Amniotic stem cell (primary cell): ENCODE measurements at places on chromosomes 13 and 19.

- DNase-seq = no peak
Observed at GRCh38 chr13:46951516-46951915, 54.7 kb upstream of the HTR2A start.

GRCh38 chr19:14347999-14348889 is 33.0 kb upstream of the ADGRE5 start:
- no peak for DNase-seq

GRCh38 chr19:47247308-47247990 is 8.9 kb upstream of the CCDC9 start:
- peak; percentile 39 for DNase-seq

DNA sequence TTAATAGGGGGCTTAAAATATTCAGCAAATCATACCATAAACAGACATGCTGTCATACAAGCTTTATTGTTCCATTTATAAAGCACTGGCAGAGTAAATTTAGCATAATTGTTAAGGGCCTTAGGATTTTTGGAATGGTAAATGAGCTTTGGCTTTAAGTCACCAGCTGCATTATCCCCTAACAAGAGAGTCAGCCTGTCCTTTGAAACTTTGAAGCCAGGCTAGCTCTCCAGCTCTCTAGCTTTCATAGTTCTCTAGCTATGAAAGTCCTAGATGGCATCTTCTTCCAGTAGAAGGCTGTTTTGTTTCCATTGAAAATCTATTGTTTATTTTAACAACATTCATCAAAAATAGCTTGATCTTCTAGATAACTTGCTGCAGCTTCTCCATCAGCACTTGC is 420.8 kb upstream of the GPC6 start:
- no peak for DNase-seq

GRCh38 chr13:23656637-23657371 is 86.6 kb downstream of the TNFRSF19 start:
- DNase-seq = no peak

DNA sequence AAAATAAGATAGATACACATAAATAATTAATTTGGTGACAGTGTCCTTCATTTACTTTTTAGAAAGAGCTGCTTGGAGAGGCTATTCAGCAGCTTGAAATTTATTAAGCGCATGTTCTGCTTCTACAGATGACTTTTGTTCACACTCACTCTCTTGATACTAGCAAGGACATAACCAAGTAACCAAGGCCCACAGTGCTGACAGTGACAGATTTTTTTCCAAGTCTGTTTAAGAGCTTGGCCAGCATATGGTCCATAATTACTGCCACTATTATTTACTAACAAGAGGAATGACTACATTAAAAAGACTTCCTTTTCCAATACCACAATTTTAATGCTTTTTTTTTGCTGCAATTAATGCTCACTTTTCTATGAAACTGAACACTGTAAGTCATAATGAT is 673.7 kb upstream of the MIR17HG start:
- DNase-seq = no peak

- no peak for DNase-seq
Observed at GRCh38 chr13:28539625-28540286, 44.8 kb upstream of the FLT1 start.

DNA sequence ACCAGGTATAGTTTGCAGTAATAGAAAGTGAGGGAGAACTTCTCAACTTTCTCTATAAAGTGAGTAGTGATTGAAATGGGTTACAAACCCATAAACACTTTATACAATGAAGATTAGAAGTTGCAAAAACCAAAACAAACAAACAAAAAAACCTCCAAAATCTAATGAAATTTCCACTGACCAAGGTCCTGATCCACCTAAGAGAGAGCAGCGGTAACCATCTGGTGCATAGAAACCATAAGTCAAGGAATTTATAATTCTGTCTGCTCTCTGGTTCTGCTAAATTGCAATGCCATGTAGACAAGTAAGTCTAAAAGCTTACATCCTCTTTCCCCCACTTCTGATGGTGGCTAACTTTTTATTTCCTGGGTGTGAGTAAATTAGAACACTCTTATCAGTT is 463.4 kb downstream of the EFNB2 start:
- DNase-seq = no peak

- no peak for DNase-seq
Observed at GRCh38 chr19:38210458-38210987, 13.5 kb downstream of the DPF1 start.

DNA sequence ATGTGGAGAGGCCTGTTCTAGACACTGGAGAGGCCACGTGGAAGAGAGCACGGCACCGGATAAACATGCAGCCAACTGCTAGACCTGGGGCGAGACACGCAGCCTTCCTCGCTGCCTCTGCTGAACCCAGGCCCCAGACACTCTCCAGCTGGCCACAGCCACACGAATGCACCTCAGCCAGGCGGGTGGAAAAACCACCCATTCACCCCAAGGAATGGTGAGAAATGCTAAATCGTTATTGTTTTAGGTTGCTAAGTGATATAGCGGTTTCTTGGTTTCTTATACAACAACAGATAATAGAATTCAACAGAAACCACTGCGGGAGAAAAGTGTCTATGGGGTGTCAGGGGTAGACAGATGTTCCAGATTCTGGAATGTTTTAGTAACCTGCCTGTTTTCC is 52.5 kb downstream of the STK24 start:
- no peak for DNase-seq

DNA sequence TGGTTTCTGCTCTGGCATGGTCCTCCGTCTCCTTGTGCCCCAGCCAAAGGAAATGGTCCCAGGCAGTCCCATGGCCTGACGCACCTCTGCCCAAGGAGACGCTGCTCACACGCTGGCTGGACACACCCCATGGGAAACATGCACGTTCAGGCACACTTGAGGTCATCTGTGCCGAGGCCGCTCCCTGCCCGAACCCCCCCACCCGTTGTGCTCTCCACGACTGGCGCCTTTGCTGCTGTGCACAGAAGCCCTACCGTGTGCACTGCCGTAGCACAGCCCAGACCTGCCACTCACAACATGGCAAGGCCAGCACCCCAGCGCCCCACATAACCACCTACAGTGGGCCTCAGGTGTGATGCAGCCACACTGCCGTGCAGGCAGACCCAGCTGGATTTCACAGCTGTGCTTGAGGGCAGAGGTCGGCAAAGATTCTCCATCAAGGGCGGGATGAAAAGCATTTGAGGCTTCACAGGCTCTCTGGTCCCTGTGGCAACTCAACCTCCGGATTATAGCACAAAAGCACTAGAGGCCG is 65.7 kb downstream of the SPACA7 start:
- DNase-seq = no peak

- no peak for DNase-seq
Observed at GRCh38 chr19:29121684-29122083, 91.3 kb downstream of the UQCRFS1 start.

DNA sequence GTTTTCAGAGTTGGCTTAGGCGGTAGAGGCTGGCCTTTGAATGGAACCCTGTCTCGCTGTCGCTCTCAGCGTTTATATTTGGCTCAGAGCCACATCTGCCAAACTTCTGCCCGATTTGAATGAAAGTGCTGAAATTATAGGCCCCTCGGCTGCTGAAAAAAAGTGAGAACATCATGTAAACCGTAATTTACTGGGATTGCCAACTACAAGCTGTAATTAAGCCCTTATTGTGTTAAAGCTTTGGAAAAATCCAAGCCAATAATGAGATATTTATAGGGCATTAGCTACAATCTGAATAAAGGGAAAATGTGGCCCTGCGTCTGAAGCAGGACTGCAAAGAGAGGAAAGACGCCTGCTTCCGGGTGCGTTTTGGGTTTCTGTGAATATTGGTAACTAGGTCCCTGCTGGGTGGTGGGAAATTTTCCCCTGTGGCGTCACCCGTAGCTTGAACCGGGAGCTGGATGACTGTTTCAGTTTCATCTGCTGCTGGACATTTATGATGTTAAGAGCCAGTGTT is 9.9 kb downstream of the DNM2 start:
- no peak for DNase-seq

- no peak for DNase-seq
Observed at GRCh38 chr13:96982672-96983071, 11.6 kb downstream of the OXGR1 start.

- no peak for DNase-seq
Observed at GRCh38 chr13:43933378-43933777, 53.7 kb downstream of the LACC1 start.

DNA sequence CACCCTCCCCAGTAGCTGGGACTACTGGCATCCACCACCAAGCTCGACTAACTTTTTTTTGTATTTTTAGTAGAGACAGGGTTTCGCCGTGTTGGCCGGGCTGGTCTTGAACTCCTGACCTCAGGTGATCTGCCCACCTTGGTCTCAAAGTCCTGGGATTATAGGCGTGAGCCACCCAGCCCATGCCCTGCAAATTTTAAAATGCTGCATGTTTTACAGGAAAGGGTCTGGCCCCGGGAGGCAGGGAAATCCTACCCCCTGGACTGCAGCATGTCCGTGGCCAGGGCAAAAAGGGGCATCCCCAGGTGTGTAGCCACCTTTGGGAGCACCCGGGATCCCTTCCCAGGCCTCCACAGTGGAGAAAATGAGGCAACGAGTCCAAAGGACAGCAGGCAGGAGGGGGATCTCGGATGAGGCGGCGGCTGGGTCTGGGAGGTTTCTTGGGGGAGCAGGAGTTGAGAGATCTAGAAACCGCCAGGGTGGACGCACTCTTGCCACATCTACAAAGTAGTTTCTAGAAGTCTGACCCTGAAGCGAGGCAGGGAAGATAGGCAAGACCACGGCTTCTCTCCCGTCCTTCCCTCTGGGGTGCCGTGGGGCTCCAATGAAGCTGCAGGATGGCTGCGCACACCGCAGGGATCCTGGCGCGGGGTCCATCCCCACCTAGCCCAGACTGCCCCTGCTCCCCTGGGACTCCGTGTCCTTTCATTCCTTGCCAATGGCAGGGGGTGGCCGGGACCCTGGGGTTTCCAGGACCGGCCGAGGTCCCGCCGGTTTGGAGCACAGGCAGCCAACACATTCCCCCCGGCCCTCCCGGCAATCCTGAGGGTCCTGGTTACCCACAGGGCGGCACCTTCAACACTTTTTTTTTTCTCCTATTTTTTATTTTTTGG is 21.3 kb upstream of the ZBTB7A start:
- no peak for DNase-seq

GRCh38 chr13:58048670-58049069 is 417.1 kb downstream of the PCDH17 start:
- DNase-seq = no peak

- no peak for DNase-seq
Observed at GRCh38 chr13:42275506-42275905, 3.6 kb downstream of the AKAP11 start.

- no peak for DNase-seq
Observed at GRCh38 chr13:41004875-41005693, 14.0 kb downstream of the ELF1 start.

DNA sequence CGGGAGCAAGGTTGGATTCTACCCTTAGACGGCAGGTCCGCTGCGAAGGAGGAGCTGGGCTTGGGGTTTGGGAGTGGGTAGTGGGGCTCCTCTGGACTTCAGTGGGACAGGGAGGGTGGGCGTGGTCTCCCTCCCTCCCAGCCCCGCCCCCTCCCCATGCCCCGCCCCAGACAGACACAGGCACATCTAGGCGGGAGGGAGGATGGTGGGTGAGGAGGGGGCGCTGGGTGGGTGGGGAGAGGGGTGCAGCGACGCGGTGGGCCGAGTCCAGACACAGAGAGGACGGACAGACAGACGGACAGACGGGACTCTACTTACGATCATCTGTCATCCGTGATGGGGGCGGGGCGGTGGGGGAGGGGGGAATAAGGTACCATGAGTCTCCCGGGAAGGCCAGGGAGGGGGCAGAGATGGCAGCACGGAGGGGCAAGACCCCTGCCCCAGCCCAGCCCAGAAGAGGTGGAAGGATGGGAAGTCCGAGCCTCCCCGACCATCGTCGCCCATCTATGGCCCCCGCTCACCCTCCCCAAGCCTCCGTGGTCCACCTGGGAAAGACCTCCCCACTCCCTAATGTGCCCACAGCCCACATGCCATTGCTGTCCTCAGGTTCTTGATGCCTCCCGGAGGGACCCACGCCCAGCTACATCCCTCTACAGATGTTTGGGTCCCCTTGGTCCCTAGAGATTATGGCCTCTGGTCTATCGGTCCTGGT is 64.8 kb downstream of the UNC13A start:
- no peak for DNase-seq

DNA sequence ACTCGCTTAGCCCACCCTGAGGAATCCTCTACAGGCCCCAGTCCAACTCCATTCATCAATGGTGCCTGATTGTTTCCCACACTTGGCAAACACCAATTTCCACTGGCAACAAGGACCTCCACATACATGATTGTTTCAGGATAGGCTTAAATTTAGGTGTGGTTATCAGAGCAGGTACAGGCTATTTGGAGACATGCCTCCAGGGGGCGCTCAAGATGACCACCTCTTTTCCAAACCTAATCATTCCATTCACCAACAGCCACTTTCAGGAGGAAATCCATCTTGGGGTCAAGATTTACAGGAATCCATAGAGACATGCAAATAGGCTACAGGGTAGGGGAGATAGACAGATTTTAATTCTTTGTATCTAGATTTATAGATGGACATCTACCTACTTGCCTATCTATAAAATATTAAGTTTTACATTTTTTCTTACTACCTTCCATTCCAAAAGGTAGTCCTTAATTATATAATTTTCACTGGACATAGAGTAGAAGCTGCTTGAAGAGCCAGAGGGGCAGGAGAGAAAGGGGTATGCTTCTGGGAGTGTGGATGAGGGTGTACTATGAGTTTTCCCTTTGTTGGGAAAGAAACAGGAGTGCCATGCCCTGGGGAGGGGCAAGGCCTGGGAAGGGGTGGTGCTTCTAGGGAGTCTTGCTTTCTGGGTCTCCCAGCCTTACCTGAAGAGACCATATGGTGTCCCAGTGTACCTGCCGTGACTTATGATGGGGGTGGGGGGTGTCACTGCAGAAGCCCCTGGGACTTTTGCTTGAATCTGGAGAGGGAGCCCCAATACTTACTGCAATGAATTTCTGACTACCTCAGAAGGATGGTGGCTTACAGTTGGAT is 14.1 kb upstream of the PCDH8 start:
- DNase-seq = no peak

DNA sequence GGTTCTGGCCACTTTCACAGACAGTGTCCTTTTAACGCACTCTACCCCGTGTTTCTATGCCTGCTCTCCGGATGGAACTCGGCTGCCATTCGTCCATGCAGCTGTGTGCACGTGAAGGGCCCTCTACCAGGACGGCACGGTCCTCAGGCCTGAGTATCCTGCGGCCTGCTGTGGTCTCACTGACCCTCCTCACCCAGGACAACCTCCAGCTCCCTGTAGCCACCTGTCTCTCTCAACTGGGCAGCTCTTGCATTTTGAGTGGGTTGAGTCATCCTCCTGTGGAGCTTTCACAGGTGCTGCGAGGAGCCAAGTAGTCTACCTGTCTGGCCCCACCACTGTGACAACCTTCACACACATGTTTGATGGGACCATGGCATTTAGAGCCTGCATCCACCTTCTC is 321.7 kb upstream of the TSHZ3 start:
- no peak for DNase-seq

GRCh38 chr19:6674868-6675305 is 4.9 kb upstream of the TNFSF14 start:
- peak; percentile 27 for DNase-seq

DNA sequence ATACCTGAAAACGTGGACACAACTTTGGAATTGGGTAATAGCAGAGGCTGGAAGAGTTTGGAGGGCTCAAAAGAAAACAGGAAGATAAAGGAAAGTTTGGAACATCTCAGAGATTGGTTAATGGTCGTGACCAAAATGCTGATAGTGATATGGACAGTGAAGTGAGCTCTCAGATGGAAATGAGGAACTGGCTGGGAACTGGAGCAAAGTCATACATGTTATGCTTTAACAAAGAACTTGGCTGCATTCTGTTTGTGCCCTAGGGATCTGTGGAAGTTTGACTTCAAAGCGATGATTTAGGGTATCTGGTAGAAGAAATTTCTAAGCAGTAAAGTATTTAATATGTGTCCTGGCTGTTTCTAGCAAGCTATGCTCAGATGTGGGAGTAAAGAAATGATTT is 136.2 kb downstream of the DNAJC3 start:
- no peak for DNase-seq
